IPS-NIHi11 (cell line): ENCODE measurements at places on chromosomes 6 and 20.

GRCh38 chr6:7522873-7523272 is 18.6 kb upstream of the DSP start:
- DNase-seq, result no peak

DNA sequence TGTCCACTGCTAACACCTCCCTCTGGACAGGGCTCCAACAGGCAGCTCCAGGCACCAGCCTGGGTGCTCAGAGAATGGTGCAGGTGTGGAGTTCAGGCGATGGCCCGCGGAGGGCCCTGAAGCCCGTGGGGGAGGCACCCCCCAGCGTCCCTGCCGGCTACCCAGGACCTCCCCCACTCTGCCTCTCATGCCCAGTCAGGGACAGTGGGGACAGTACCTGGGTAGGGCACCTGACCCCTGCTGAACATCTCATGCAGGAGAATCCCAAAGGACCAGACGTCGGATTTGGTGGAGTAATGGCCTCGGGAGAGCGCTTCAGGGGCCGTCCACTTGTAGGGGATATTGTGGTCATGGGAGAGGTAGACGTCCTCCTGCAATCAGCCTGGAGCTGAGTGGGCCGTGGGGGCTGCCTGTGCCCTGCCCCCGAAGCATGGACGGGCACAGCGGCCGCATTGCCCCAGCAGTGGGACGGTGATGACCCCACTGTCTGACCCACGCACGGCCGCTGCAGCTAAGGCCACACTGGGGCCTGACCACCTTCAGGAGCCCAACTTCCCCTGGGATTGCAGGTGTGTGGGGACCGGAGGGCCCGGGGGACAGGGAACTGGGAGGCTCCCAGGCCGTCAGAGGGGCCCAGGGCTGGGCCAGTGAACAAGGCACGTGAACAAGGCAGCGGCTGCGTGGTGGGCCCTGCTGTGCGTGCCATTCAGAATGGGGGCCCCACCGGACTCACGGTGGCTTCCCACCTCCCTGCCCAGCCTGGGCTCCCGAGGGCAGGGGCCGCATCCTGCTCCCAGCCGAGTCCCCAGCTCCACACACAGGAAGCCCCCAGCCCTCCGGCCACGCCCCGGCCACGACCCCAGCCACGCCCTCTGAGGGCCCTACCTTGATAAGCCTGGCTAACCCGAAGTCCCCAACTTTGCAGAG is 7.1 kb downstream of the PTK6 start:
- DNase-seq, result peak; percentile 18

DNA sequence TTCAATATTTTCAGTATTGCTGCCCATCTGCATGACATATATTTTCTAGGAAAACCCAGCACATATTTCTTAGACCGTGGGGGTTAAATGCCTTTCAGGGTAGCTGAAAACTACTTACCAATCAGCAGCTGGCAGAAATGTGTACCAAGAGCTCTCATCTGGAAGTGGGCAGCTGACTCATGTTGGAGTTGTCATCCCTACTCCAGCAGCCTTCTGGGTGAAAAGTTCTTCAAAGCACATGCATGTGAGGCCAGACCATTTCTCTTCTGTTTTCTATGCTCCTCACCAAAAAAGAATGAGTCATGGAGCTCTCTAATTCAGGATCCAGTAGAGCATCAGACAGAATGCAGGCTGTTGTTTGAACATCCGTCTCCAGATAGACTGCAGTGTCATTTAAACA is 135.5 kb downstream of the PAX1 start:
- no peak for DNase-seq

GRCh38 chr6:130500693-130501092 is 134.9 kb downstream of the TMEM200A start:
- DNase-seq, result no peak

GRCh38 chr20:5835321-5835821 is 85.2 kb downstream of the SHLD1 start:
- DNase-seq, result no peak
